ENCODE measurements at places on chromosomes 4 and X.

DNA sequence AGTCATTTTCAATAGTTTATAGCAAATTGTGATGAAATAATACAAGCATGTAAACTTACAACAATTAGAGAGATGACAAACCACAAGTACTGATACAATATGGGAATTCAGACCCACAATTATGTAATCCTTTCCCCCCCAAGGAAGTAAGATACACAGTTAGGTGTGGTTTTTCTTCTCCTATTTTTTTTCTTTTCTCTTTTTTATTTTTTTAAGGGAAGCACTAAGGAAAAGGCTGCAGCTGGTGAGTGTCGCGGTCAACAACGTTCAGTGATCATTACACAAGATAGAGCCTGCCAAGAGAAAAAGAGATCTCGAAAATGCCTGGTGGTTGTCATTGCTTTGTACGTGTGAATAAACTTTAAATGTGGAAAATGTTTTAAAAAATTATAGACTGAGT lies 9.8 kb downstream of the NDNF start:
- no peak for DNase-seq

- no peak for DNase-seq
These were observed 332.5 kb downstream of the PDGFC start for GRCh38 chr4:156638925-156639605.

- DNase-seq = no peak
These were observed 15.6 kb upstream of the CWH43 start for GRCh38 chr4:48970471-48970921.

- DNase-seq = no peak
These were observed 40.5 kb downstream of the ZCCHC12 start for GRCh38 chrX:118864063-118864635.

DNA sequence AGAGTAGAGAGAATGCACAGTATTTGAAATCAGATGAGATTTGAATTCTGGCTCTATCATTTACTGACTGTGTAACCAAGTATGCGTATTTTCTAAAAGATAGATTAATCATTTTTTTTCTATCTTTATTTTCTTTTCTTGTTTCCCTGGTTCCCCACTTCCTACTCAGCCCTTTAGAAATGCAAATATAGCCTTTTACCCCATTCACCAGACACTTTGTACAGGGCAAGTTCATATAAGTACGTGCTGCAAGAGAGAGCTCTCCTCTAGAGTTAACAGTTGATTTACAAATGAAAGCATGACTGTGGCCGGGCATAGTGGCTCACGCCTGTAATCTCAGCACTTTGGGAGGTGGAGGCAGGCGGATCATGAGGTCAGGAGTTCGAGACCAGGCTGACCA lies 17.8 kb upstream of the TDO2 start:
- no peak for DNase-seq

DNA sequence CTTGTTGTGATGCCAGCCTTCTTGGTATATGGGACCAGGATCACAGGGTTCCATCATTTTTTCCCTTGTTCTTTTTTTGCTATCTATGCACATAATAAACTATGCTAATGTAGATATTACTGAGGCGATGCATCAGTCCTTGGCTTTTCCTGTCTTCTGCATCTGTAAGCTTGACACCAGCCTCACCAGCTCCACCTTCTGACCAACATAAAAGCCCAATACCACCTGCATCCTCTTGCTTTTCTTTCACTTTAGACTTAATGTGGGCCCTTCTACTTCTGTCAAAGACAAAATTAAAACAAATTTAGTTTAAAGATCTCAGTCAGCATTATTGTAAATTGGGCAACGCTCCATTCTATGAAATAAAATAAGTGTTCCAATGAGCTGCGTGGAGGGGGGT lies 1718.8 kb upstream of the PCDH10 start:
- no peak for DNase-seq

- DNase-seq = no peak
These were observed 39.8 kb downstream of the BBS12 start for GRCh38 chr4:122772311-122772710.

GRCh38 chr4:53055716-53056403 lies 193.7 kb downstream of the RASL11B start:
- no peak for DNase-seq

DNA sequence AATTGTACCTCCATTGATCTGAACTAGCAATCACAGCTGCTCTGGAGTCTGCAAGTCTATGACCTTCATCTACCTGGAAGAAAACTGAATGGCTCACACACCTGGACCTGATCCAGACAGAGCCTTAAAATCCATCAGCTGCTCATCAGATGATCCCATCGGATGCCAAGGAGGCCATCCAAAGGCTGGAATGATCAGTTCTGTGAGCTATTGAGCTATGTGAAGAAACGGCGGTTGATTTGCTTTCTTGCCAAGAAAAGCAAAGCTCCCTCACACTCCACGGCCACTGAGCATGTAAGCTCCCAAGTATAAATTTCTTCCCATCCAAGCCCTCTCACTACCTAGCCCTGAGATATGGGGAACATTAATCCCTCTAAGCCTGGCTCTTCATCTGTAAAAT lies 63.1 kb downstream of the RELL1 start:
- no peak for DNase-seq

DNA sequence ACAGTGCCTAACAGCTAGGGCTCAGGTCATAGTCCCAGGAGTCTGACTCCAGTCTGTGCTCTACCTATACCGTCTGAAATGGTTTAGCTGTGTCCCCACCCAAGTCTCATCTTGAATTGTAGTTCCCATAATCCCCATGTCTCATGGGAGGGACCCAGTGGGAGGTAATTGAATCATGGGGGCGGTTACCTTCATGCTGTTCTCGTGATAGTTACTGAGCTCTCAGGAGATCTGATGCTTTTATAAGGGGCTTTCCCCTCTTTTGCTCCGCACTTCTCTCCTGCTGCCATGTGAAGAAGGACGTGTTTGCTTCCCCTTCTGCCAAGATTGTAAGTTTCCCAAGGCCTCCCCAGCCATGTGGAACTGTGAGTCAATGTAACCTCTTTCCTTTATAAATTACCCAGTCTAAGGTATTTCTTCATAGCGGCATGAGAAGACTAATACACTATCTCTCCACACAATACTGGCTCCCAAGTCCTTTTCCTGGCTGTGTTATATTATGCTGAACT lies 110.8 kb downstream of the AFAP1 start:
- no peak for DNase-seq

GRCh38 chr4:39263895-39264294 lies 81.6 kb downstream of the WDR19 start:
- DNase-seq = no peak

DNA sequence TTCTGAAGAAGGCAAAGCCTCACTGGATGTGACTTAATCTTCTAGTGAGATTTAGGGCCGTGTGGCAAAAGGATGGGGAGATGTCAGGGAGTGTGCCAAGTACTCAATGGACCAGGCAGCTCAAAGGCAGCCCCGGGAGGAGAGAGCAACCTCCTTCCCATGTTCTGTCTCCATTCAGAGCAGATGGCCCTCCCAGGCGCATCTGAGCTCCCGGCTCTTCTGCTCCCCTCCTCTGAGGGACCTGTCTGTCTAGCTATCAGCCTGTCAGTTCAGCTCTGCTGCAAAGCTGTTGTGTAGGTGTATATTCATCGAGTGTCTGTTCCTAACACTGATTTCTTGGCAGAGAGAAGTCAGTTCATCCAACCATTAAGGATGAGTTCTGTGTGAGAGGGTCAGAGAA lies 10.9 kb upstream of the PORCN start:
- no peak for DNase-seq

GRCh38 chr4:1219566-1219950 lies 29.4 kb downstream of the CTBP1 start:
- DNase-seq = no peak

- DNase-seq = no peak
These were observed 115.0 kb upstream of the SHISA3 start for GRCh38 chr4:42282081-42282901.

- no peak for DNase-seq
These were observed 112.5 kb downstream of the SCLT1 start for GRCh38 chr4:128980816-128981326.

DNA sequence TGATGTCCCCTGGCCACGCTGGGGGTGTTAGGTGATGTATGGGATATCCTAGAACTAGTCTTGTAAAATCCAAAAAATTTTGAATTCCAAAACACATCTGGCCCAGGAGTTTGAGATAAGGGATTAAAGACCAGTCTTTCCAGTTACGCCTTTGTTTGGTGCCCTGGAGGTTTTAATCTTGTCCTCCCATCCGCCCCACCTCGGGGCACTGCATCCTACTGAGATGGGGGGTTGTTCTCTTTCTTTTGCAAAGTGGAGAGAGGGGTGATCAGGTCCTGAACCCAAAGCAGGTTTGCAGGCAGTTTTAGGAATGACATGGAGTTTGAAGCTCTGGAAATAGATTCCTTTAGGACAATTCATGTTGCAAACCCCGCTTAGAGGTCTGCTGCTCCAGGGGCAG lies 1.8 kb downstream of the SUV39H1 start:
- DNase-seq = no peak

- DNase-seq = no peak
These were observed 70.1 kb upstream of the LSM6 start for GRCh38 chr4:146105464-146105863.

DNA sequence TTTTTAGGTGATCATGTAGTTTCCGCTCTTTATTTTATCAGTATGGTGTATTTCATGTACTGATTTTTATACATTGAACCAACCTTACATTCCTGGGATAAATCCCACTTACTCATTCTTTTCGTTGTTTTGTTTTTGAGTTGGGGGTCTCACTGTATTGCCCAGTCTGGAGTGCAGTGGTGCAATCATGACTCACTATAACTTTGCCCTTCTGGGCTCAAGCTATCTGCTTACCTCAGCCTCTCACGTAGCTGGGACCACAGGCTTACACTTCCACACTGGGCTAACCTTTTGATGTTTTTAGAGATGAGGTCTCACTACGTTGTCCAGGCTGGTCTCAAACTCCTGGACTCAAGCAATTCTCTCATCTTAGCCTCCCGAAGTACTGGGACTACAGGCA lies 19.5 kb upstream of the STARD8 start:
- DNase-seq = no peak

- no peak for DNase-seq
These were observed 19.9 kb upstream of the C4orf51 start for GRCh38 chr4:145660064-145660463.

- DNase-seq = no peak
These were observed 25.7 kb downstream of the SLC9B2 start for GRCh38 chr4:103050736-103051436.

DNA sequence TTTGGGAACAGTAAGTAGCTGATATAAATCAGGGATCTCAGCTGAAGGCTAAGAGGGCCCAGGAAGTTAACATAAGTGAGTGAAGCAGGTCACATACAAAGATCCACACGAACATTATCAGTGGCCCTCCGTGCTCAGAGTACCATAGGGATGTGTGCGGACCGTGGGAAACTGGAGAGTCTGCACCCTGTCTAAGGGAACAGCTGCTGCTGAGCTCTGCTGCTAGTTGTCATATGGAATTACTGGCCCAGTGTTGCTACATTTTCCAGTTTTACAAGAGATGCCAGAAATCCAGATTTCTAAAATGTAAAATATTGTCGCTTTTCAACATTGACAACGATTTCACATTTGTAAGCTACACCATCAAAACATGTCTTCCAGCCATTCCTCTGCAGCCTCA lies 90.5 kb downstream of the RTL5 start:
- no peak for DNase-seq

DNA sequence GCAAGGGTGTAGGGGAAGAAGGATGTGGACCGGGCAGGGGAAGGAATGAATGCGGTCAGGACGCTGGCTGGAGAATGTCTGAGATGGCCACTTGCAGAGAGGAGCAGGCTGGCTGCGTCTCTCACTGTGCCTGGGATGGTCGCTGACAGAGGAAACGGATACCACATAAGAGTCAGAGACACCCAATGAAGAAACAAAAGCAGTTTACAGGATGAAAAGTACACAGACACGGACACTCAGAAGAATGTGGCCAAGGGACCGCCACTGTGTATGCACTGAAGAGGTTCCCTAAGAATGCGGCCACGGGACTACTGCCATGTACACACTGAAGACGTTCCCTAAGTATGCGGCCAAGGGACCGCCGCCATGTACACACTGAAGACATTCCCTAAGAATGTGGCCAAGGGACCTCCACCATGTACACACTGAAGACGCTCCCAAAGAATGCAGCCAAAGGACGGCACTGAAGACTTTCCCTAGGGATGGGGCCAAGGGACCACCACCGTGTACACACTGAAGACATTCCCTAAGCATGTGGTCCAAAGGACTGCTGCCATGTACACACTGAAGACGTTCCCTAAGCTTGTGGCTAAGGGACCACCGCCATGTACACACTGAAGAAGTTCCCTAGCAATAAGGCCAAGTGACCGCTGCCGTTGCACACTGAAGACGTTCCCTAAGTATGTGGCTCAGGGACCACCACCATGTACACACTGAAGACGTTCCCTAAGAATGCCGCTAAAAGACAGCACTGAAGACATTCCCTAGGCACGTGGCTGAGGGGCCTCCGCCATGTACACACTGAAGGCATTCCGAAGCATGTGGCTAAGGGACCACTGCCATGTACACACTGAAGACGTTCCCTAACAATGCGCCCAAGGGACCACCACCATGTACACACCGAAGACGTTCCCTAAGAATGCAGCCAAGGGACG lies 32.2 kb downstream of the DHRSX start:
- DNase-seq = no peak

- DNase-seq = no peak
These were observed 71.3 kb upstream of the SPRY1 start for GRCh38 chr4:123325241-123325681.

DNA sequence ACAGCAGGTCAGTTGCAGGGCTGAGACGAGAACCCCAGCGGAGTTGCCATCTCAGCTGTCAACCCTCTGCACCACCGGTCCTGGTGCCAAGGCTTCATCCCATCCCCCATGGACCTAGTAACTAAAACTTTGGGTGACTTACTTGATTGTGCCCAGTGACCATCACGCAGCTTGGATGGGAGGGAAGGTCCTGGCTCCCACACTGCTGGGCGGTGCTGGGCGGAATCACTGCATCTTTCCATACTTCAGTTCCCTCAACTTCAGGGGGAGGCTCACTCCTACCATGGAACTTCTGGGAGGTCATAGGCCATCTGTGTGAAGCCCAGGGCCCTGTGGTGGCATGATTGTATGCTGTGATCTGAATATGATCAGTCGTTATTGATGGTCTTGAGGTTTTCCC lies 26.2 kb upstream of the JAKMIP1 start:
- no peak for DNase-seq

DNA sequence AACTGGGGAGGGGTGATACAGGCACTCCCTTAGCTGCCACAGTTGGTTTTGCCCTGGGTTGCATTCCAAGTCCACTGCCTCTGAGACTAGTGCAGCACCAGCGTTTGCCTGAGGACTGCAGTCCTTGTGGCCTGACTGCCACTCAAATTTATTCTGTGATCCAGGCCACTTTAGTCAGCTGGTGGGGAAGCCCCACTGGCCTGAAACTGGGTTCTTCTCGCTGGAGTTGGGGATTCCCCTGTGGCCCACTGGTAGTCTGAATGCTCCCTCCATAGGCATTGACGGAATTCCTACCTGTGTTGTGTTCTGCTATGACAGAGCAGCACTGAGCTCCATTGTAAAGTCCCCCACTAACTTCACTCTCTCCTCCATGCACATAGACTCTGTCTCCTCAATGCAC lies 63.8 kb downstream of the PTPN13 start:
- DNase-seq = no peak

DNA sequence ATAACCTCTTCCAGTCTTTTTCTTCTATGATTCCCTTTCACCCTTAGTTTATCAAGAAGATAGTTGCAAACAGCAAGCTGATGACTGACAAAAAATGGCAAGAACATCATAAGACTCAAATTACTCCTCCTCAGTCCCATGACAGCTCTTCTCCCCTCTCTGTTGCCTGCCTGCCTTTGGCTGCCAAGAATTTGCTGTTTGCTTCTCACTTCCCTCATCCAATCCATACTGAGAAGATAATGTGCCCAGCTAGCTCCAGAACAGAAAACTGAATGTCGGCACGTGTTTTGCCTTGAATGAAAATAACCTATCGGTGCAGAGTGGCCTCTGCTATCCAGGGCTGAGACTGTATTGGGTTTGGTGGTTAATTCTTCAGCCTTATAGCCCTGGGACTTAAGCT lies 192.1 kb downstream of the PPARGC1A start:
- DNase-seq = no peak
